ENCODE measurements at places on chromosomes 6 and 20.

GRCh38 chr6:16473908-16474771 lies 235.8 kb downstream of the GMPR start:
- DNase-seq, result no peak

GRCh38 chr6:42446996-42447395 lies 4.7 kb downstream of the TRERF1 start:
- no peak for DNase-seq

DNA sequence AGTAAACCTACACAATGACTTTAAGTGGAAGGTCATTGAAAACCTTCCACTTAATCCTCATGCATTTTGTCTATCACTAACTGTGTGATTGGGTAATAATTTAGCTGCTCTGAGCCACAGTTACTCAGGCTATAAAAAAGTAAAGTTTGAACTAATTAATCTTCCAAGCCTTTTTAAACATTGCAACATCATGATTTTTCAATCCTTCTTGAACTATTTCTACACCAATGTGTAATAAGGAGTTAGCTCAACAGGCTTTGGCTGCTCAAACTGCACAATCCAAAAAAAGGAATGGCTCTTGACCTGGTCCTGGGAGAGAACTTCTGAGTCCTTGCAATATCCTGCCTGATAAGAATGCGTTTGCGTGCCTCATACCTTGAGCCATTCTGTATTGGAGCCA lies 34.8 kb upstream of the FILIP1 start:
- DNase-seq, result no peak

DNA sequence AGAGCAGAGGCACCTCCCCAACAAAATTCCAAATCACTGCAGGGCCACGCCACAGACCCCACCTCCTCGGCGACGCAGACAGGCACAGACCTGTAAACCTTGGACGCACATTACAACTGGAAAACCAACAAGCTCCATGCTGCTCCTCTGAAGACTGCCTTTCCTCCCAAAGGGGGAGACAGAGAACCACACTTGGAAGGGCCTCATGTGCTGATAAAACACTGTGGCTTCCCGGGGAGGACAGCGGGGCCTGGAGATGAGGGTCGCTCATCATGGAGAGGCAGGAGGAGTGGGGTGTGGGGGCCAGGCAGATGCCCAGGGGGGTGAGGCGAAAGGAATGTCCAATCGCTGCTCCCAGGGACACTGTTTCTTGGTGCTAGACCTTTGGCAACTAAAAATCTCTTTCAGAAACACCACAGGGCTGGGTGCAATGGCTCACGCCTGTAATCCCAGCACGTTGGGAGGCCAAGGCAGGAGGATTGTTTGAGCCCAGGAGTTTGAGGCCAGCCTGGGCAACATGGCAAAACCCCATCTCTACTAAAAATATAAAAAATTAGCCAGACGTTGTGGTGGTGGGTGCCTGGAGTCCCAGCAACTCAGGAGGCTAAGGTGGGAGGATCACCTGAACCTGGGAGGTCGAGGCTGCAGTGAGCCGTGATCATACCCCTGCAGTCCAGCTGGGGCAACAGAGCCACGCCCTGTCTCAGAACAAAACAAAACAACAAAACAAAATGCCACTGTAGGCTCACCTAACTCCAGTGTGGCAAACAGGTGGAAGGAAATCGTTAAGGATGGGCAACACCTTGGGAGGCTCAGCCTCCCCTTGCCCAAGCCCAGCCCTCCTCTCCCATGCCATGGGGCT lies 53.8 kb downstream of the ABHD12 start:
- no peak for DNase-seq

GRCh38 chr20:46823271-46823751 lies 71.3 kb upstream of the EYA2 start:
- DNase-seq, result no peak

DNA sequence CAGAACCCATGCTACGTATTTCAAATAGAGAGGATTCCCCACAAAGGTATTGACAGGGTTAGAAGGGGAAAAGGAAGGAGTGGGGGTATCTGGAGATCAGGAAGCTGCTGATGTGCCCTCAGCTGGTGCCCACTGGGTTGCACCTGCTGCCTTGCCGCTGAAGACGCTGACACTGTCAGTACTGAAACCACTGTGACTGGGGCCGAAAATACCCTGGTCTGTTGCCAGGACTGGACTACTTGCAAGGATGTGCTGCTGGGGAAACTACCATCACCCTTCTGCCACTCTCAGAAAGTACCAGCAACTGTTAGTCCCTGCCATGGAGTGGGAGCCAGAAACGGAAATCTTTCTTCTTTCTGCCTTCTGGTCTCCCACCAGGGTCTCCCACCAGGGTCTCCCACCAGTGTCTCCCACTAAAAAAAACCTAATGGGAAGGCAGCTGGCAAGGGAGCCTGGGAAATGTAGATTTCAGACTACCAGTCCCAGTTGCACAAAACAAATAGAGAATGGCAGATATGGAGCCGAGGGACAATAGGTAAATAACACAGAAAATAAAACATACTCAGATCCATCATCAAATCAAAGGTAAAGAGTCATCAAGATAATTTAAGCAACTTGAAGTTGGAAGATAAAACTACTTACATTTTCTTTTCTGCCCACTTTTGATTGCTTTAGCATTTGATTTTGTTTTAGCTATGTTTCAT lies 204.8 kb downstream of the TPBG start:
- no peak for DNase-seq

DNA sequence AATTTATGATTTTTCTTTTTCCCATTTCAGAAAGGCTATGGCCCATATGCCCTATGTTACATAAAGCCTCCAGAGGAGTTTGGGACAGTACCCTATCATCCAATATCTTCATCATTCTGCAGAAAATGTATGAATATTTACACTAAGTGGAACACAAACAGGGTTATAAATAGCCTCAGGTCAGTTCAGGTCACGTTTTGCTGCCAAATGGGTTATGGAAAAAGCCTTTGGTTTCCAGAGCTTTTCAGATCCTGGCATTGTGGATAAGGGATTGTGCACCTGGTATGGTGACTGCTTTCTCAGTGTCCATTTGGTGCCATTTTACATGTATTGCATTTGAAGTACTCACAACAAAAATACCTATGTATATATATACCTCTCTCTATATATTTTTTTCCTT lies 29.4 kb downstream of the UTRN start:
- DNase-seq, result no peak

DNA sequence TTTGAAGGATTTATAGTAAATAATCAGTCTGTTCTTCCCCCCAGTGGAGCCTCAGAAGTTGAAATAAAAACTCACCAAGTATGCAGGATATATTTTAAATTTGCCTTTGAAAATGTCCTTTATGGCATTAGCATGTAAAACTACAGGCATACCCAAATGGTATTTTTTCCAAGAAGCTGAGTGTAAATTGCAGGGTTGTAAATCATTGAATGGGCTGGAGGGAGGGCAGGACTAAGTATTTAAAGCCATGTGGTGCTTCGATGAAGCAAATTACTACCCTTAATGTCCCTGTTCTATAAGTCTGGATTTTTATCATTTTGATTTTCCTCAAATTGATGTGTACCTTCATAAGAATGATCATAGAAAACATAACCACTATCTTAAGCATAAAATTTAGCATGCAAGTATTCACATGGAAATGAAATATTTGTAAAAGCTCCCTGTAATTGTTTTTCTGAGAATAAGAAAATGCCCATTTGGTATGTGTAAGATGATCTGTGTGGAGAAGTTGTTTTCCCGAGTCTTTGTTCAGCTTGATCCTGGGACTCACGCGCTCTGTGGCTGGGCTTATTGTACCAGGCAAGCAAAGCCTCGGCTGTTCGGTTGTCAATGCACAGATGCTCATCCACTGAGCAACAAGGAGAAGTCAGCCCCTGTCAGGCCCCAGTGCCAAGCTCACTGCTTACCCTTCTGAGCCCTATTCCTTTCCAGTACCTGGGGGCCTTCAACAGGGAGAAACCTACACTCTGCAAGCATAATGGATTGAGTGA lies 66.7 kb downstream of the CD164 start:
- no peak for DNase-seq

GRCh38 chr6:157276134-157276532 lies 47.2 kb downstream of the TMEM242 start:
- DNase-seq, result no peak

DNA sequence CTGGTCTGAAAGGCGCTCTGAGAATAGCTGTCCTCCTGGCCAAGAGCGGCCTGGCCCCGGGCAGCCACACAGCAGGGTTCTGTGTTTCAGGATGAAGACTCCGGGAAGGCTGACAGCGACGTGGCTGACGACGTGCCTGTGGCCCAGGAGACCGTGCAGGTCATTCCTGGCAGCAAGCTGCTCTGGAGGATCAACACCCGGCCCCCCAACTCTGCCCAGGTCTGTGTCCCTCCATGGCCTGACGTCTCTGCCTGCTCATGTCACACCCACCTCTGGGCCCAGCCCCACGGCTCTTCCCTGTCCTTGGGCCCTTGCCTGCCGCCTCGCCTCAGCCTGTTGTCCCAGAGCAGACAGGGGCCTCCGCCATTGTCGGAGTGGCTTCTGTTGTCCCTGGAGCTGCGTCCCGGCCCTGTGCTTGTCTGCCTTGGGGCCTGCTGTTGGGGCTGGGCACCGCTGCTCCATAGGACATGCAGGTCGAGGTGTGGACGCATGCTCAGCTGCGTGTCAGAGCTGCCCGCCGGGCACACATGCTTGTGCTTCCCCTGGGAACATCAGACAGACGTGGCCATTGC lies 16.2 kb upstream of the ADRM1 start:
- no peak for DNase-seq

DNA sequence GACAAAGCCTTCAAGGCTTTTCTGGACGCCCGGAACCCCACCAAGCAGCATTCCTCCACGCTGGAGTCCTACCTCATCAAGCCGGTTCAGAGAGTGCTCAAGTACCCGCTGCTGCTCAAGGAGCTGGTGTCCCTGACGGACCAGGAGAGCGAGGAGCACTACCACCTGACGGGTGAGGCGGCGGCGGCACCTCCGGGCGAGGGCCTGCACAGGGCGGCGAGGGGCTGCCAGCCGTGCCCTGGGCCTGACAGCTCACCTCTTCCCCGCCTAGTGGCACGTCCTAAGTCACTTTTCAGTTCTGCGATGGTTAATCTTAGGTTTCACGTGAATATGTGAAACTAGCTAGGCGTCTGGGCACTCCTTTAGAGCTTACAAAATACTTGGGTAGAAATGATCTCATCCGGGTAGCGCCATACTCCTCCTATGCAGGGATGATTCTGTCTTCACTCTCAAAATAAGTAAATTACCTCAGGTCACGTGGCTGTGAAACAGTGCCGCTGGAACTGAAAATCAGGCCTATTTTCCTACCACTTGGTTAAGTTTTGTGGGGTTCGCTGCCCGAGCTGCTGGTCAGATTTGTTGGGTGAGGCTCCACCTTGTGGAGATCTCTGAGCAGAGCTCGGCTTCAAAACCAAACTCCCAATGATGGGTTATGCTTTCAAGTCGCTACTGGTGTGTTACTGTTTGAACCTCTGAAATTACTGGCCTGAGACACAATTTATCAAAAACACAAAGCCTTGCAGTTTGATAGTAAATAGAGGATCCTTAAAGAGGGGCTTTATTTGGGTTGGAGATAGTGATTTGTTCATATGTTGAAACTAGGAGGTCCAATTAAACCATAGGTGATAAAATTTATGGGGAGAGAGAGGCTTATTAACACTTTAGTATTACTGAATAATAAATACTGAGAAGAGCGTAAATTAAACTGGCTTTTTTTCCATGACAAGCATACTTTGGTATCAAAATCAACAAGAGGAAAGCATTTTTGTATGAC lies 15.5 kb upstream of the CLDN20 start:
- no peak for DNase-seq

GRCh38 chr6:34243901-34244884 lies 4.6 kb downstream of the SMIM29 start:
- no peak for DNase-seq

- DNase-seq, result no peak
Measured at GRCh38 chr6:144159742-144160141, 9.4 kb downstream of the STX11 start.

DNA sequence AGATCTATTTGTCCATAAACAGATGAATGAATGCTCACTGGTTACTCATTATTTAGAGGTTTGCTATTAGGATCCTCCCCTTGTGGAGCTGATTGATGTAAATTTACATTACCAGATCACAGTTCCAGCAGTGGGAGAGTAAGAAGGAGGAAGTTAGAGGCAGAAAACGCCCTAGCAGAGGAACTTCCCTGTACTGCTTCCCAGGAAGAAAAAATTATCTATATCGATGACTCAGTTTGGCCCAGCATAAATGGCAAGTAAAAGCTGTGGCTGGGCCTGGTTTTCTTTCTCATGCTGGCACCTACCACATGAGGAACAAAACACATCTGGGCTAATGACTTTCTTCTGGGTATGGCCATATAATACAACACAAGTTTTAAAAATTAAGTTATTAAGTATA lies 35.7 kb downstream of the DNAAF9 start:
- DNase-seq, result no peak

GRCh38 chr6:129683601-129684322 lies 26.2 kb downstream of the ARHGAP18 start:
- DNase-seq, result no peak

- DNase-seq, result no peak
Measured at GRCh38 chr20:46946796-46947195, 52.2 kb downstream of the EYA2 start.

GRCh38 chr6:134389129-134389528 lies 71.2 kb upstream of the SGK1 start:
- no peak for DNase-seq
